ENCODE measurements at places on chromosomes 6 and 20.
A peak's percentile ranks its signal among the peaks of the same experiment; 100 is the strongest.

GRCh38 chr20:582204-582603 is 27.9 kb downstream of the TCF15 start:
- DNase-seq: no peak

DNA sequence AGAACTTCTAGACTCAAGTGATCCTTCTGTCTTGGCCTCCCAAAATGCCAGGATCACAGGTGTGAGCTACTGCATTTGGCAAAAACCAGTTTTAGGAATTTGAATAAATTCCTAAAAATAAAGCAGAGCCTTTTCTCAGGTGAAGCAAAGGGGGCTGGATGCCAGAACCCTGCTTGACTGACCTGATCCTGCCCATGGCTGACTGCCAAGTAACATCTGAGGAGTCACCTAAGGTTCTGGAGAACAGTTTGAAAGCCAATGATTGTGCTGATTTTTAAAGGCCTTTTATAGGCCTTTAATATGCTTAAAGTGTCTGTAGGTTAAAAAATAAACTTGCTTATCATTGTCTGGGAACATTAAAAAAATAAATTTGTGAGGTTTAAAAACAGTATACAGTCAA is 14.1 kb upstream of the ZSCAN12 start:
- DNase-seq: no peak

GRCh38 chr6:138607478-138608433 is 108.5 kb upstream of the NHSL1 start:
- DNase-seq: no peak

DNA sequence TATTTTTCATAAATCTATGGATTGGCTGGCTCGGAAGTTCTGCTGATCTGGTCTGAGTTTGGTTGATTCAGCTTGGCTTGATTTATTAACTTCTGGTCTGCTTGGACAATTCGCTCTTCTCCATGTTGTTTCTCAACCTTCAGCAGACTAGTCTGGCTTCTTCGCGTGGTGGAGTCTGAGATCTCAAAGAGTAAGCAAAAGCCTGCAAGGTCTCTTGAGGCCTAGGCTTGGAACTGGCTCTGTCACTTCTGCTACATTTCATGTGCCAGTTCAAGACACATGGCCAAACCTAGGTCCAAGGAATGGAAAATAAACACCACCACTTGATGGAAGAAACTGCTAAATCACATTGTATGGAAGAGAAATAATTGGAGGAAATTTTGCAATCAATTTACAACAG is 115.1 kb upstream of the JAG1 start:
- no peak for DNase-seq

DNA sequence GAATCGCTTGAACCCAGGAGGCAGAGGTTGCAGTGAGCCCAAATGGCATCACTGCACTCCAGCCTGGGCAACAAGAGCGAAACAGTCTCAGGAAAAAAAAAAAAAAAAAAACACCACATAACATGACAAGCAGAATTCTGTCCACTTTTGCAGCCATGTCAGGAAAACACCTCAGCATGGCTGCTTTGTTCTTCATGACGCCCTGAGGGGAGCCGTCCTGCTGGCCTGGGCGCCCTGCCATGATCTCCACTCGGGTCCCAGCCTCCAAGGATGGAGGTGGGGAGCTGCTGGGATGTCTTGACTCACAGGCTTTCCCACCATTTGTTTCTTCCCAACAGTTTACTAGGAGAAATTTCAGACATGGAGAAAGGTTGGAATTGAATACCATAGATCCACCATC is 42.2 kb downstream of the SNX9 start:
- DNase-seq: no peak

GRCh38 chr6:157226026-157226625 is 97.2 kb downstream of the TMEM242 start:
- no peak for DNase-seq

DNA sequence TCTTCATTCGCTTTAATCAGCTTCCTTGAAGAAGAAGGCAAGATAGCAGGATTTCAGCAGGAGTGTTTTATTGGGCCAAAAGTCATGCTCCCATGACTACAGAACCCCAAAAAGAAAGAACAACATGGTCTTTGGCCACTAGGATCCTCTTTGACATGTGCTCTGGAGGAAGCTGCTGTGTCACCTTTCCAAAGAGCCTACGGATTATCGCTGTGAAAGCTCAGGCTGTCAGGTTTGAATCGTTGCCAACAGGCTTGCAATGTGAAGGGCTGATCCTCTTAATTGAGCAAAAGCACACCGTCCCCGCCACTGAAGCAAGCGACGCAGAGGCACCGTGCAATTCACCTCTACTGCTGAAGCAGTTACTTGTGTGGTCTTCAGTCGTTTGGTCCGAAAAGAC is 29.0 kb downstream of the MYLIP start:
- no peak for DNase-seq

DNA sequence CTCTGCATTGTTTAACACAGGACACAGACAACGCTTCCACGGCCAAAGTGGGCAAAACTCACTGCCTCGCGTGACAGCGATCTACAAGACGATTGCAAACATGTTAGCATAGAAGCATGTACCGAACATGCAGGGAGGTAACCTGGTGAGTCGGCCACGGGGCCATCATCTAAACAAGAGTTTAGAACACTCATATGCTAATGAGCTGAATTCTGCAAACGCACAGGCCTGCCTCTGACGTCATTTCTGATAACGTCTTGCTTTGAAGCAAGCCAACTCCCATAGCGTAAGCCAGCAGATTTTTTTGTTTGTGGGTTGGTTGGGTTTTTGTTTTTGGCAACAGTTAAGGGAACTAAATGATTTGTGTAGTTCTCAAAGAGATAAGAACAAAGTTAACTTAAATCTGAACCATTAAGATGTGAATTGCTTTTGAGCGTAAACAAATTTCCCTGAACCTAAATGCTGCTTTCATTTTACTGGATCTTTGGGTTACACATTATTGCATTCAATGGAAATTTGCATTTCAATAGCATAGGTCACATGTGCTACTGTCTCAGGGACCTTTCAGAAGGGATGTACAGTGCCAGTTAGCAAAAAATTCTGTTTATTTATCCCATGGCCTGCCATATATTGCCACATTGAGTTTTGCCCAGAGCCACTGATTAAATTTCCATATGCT is 184.5 kb upstream of the PDE10A start:
- DNase-seq: no peak

GRCh38 chr6:143427109-143427817 is 23.2 kb downstream of the ADAT2 start:
- peak; percentile 85 for DNase-seq

DNA sequence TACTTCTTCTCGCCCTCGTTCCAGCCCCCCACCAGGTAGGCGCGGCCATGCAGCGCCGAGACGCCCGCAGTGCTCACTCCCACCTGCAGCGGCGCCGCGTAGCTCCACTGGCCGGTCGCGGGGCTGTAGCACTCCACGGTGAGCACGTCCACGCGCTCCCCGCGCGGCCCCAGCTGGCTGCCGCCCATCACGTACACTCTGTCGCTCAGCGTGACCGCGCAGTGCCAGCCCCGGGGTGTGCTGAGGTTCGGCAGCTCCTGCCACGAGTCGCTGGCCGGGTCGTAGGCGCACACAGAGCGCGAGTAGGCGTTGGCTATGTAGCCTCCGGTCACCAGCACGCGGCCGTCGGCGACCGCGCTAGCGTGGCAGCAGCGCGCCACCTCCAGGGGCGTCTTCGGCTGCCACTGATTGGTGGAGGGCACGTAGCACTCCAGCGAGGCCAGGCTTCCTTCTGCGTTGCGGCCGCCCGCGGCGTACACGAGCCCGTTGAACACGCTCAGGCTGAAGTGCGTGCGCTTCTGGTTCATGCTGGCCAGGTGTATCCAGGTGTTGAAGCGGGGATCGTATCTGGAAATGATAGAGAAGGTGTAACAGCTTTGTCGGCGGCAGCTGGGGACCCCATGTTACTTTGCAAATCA is 13.7 kb downstream of the KLHL31 start:
- DNase-seq: peak; percentile 83

DNA sequence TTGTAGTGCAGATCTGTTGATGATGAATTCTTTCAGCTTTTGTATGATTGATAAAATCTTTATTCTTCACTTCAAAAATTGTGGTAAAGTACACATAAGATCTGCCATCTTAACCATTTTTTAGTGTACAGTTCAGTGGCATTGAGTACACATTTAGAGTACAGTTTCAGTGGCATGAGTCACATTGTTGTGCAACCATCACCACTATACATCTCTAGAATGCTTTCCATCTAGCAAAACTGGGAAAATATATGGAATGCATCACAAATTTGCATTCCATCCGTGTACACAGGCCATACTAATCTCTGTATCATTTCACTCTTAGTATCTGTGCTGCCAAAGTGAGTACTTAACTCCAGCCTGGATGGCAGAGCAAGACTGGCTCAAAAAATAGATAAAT is 28.7 kb downstream of the SIRPD start:
- no peak for DNase-seq

DNA sequence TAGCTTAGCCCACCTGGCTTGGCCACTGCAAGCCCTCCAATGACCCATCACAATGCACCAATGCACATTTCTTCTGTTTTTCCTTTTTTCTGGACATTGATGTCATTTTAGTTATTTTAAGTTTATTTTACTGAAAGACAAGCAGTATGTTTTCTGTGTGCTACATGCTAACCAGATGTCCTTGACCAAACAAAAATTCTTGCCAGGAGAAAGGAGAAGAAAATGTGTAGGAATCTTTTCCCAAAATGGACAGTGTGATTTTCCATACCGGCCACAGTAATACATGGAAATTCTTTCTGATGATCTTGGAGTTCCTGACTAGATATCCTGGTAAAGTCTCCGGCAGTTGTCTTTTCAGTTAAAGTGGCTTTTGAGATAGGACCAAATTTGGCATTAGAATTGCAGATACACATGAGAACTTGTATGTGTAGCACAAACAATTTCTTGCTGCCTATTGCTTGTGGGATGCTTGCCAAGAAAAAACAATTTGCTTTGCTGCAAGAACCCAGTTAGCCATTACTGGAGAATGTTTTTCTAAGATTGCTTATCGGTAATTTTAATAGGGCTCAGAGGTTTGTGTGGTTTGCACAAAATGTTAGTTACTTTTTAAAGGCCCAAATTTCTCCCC is 696.5 kb upstream of the CITED2 start:
- DNase-seq: no peak

- no peak for DNase-seq
Measured at GRCh38 chr6:144654506-144654905, 369.4 kb downstream of the UTRN start.

DNA sequence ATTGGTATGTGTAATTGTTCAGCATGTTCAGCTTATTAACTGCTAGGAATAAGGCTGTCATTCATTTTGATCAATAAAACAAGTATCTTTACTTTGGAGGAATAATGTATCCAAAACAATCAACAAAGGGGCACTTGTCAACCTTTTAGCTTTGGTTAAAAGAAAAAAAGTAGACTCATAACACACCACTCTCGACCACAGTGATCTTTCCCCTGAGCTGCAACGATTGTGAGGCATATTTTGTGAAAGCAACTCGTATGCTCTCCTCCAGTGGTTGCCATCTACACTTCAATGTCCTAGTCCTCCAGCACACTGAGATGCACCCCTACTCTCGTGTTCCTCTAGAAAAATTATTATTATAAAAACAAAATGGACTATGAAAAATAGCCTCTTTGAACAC is 60.1 kb upstream of the PDE7B start:
- no peak for DNase-seq

- DNase-seq: no peak
Measured at GRCh38 chr6:10219510-10219909, 195.4 kb downstream of the TFAP2A start.

- DNase-seq: no peak
Measured at GRCh38 chr6:108944071-108944470, 95.8 kb downstream of the ARMC2 start.

DNA sequence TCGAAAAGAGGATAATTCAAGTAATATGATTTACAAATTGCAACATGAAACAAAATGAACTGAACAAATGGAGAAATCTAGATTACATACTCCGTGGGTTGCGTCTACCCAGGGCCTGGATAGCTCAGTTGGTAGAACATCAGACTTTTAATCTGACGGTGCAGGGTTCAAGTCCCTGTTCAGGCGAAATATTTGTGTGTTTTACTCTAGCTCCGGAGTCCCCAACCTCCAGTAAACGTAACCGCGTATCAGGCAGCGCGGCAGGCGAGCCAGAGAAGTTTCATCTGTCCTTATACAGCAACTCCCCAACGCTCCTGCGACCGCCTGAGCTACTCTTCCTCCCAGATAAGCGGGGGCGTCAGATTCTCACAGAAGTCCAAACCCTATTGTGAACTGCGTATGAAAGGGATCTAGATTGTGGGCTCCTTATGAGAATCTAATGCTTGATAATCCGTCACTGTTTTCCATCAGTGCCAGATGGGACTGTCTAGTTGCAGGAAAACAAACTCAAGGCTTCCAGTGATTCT is 176.1 kb downstream of the TRIM27 start:
- no peak for DNase-seq

- no peak for DNase-seq
Measured at GRCh38 chr20:39568109-39568508, 606.0 kb downstream of the DHX35 start.

- no peak for DNase-seq
Measured at GRCh38 chr20:59074456-59074855, 31.9 kb upstream of the PRELID3B start.

GRCh38 chr20:32737371-32738223 is 5.7 kb downstream of the COMMD7 start:
- no peak for DNase-seq

GRCh38 chr6:14065350-14065749 is 52.2 kb upstream of the CD83 start:
- no peak for DNase-seq

DNA sequence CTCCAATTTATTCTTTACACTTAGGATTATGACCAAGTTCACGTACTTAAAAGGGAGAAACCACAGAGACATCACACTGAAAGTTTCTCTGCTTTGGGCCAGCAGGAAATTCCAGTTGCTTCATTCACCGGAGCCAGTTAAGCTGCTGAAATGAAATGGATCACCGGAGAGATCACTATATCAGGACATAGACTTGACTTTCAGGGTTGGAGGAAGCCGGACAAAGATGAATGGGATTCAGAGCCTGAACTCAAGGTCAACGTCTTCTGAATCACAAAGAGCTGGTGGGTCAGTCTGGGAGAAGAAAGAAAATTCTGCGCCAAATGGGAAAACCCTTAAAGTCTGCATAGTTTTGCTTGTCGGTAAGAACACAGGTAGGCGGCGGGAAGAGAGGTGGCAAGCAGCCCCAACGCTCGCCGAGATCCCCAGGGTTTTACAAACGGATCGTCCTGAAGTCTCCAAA is 81.9 kb upstream of the CCDC28A start:
- no peak for DNase-seq

- no peak for DNase-seq
Measured at GRCh38 chr6:44614396-44614795, 226.9 kb downstream of the CDC5L start.

GRCh38 chr20:24768201-24768636 is 180.8 kb upstream of the CST7 start:
- DNase-seq: peak; percentile 36

GRCh38 chr6:154736618-154737259 is 3.5 kb downstream of the SCAF8 start:
- no peak for DNase-seq

GRCh38 chr20:1876217-1876921 is 18.8 kb upstream of the SIRPA start:
- DNase-seq: no peak

- no peak for DNase-seq
Measured at GRCh38 chr6:144365271-144365670, 80.1 kb downstream of the UTRN start.
